ENCODE measurements at places on chromosomes 16 and 17.
A peak's percentile ranks its signal among the peaks of the same experiment; 100 is the strongest.

DNA sequence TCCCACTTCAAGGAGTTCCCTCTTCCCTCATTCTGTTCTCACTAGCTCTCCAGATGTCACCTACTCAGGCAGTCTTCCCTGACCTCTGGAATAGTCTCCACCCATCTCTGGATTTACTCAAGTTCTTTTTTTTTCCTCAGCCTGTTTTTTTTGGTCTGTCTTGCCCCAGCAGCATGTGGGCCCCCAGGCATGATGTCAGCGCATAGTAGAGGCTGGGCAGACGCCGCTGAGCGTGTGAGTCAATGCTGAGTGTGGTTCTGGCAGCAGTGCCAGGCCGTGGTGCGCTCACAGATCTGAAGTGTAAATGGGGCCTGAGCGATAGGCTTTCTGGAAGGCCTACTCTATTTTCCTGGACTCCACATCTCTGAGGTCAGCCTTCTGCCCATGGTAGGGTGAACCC lies 2.7 kb upstream of the KCNJ18 start:
- H3K27me3 ChIP-seq = no peaks in the 10 kb centered on the region
- no peaks in the 10 kb centered on the region for H3K36me3 ChIP-seq
- no peaks in the 10 kb centered on the region for H3K4me1 ChIP-seq
- no peak for DNase-seq

DNA sequence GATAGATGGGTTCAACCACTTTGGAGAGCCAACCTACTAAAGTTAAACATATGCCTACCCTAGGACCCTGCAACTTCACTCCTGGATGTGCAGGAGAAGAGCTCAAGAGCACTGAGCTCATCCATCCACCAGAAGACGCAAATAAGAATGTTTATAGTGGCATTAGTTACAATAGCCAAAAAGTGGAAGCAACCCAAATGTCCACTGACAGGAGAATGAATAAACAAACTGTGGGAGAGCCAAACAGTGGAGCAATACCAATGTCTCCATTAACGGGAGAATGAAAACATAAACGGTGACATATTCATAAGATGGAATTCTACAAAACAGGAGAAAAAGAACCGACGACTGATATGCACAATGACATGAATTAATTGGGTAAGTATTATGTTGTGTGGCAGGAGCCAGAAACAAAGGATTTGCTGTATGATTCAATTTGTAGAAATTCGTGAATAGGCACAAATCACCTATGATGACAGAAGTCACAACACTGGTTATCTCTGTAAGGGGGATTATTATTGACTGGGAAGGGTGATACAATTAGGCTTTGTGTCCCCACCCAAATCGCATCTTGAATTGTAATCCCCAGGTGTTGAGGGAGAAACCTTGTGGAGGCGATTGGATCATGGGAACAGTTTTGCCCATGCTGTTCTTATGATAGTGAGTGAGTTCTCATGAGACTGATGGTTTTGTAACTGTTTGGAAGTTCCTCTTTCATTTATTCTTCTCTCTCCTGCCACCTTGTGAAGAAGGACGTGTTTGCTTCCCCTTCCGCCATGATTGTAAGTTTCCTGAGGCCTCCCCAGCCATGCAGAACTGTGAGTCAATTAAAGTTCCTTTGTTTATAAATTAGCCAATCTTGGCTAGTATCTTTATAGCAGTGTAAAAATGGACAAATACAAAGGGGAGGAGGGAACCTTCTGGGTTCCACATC lies 57.9 kb upstream of the PLCG2 start:
- no peak overlapping the region for H3K27ac ChIP-seq
- no peaks in the 10 kb centered on the region for H3K36me3 ChIP-seq
- no peak for DNase-seq
- H3K4me1 ChIP-seq = no peaks in the 10 kb centered on the region

DNA sequence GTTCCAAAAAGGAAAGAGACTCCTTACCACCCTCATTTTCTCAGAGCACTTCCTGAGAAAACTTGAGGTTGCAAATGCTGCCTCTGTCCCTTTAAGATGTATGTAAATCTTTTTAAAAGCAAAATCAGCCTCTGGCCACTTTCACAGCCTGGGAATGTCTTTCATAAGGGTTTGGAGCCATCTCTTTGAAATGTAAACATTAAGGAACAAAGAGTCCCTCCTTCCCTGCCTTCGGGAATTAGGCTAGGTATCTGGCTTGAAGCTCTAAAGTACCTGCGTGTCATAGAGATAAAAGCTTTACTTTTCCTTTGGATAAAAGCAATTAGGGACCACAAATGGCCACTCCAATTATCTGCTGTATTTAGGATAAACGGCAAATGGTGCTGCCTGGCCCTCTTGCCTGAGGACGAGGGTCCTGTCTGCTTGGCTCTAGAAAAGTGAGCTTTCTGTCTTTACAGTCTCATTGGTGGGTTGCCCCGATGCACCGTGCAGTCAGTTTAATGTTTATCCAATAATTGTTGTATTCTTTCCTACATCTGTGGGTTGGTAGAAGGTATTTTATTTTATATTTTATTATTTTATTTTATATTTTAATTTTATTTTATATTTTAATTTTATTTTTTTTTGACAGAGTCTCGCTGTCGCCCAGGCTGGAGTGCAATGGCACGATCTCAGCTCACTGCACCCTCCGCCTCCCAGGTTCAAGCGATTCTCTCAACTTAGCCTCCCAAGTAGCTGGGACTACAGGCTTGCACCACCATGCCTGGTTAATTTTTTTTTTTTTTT lies 23.9 kb downstream of the NLRC3 start:
- no peak overlapping the region for H3K27ac ChIP-seq
- H3K4me1 ChIP-seq = peaks cover 9% of the 10 kb centered on the region
- no peaks in the 10 kb centered on the region for H3K36me3 ChIP-seq

GRCh38 chr17:7618608-7619007 lies 3.9 kb upstream of the FXR2 start:
- no peaks in the 10 kb centered on the region for H3K27me3 ChIP-seq
- no peaks in the 10 kb centered on the region for H3K36me3 ChIP-seq
- no peaks in the 10 kb centered on the region for H3K4me1 ChIP-seq
- H3K27ac ChIP-seq = no peak overlapping the region

DNA sequence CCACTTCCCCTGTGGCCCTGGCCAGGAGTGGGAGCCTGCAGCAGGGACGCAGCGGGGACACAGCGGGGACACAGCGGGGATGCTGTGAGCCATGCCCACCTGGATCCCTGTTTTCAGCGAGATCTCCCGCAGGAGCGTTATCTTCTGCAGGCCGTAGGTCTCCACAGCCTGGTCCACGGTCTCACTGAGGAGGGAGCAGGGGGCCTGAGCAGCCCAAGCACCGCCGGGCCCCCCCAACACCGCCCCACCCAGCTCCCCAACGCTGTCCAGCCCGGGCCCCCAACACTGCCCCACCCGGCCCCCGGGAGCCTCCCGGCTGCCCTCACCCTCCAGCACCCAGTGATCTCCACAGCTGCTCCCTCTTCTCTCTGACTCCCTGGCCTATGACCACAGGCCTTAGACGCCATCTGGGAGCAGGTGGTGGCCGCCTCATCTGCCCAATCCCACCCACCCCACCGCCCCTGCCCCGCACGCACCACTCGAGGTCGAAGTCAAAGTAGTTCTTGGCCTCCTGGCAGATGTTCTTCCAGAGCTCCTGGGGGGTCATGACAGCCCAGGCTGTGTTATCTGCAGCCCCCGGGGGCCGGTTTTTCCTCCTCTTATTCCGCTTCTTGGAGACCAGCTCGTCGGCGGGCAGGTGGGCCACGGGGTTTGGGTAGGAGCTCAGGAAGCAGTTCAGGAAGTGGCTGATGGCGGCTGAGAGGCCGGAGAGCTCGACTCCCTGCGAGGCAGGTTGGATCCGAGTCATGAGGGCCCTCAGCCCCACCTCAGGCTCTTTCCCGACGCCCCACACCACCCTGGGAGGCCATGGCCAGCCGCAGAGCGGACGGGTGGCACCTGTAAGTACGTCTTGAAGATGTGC lies 17.0 kb downstream of the CLUH start:
- H3K27me3 ChIP-seq = no peaks in the 10 kb centered on the region
- DNase-seq = no peak
- H3K27ac ChIP-seq = no peak overlapping the region

DNA sequence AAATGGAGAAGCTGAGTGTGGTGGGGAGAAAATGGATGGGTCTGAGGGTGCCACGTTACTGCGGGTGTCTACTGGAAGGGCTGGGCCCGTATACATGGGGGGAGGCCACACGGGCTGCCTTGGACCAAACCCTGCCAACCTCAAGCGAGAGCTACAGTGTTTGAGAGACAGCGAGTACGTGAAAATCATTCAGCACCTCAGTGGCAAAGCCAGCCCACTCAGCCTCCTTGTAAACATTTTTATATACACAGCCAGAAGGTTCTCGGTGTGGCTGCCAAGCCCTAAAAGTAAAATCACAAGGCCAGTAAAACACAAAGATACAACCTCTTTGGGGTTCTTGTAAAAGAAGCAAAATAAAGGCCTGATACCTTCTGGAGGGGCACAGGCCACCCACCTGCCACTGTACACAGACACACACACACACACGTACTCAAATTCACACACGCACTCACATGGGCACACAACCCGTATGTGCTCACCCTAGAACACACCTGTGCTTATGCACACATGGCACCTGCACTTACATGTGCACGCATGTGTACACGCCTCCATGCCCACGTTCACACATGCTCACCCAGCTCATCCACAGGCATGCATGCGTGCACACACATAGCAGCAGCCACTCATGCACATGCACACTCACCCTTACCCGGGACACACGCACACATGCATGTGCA lies 102.8 kb downstream of the GSG1L start:
- DNase-seq = no peak
- H3K4me1 ChIP-seq = no peaks in the 10 kb centered on the region
- no peak overlapping the region for H3K4me3 ChIP-seq
- no peaks in the 10 kb centered on the region for H3K36me3 ChIP-seq

GRCh38 chr16:2233872-2234812 lies 2.1 kb upstream of the DNASE1L2 start:
- peaks cover 7% of the 10 kb centered on the region for H3K36me3 ChIP-seq
- peaks cover 4% of the 10 kb centered on the region for H3K27me3 ChIP-seq
- H3K27ac ChIP-seq = no peak overlapping the region
- peaks cover 10% of the 10 kb centered on the region for H3K4me1 ChIP-seq

GRCh38 chr17:71446645-71447437 lies 674.0 kb upstream of the SOX9 start:
- H3K36me3 ChIP-seq = no peaks in the 10 kb centered on the region
- DNase-seq = no peak
- H3K4me3 ChIP-seq = no peak overlapping the region
- H3K4me1 ChIP-seq = no peaks in the 10 kb centered on the region
- H3K27ac ChIP-seq = no peak overlapping the region

DNA sequence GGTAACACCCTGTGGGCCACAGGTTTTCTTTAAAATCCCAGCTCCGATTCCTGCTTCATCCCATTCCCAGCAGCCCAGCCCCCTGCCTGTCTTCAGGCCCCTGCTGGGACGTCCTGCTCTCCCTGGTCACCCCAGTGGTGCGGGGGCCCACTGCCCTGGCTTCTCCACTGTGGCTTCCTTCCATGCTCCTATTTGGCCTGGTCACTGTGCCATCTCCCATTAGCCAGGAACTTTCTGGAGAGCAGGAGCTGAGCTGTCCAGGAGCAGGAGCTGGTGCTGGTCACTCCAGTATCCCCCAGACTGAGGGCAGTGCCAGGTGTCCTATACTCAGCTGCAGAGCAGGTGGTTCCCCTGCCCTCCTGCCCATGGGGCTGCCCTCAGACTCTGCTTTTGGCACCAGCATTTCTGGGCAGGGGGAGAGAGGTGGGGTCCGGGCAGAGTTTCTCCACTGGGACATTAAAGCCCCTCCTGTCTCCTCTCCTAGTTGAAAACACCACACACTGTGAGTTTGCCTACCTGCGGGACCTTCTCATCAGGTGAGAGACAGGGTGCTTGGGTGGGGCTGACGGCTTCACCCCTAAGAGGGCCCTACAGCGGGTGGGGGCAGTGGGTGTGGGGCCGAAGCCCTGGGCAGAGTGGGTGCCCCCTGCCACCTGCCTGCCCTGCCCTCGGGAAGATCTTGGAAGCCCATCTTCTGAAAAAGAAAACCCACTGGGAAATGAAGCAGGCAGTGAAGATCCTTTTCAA lies 356.2 kb downstream of the SEC14L1 start:
- H3K36me3 ChIP-seq = peaks cover 18% of the 10 kb centered on the region
- H3K4me3 ChIP-seq = no peak overlapping the region
- 0 out of 2 replicates have a peak overlapping the region, but pooled peaks have one; percentile 6 for H3K27ac ChIP-seq
- no peak for DNase-seq
- H3K27me3 ChIP-seq = no peaks in the 10 kb centered on the region

GRCh38 chr16:456891-457483 lies 31.5 kb downstream of the RAB11FIP3 start:
- no peak overlapping the region for H3K27ac ChIP-seq
- DNase-seq = no peak
- no peaks in the 10 kb centered on the region for H3K36me3 ChIP-seq
- peaks cover 1% of the 10 kb centered on the region for H3K4me1 ChIP-seq
- no peak overlapping the region for H3K4me3 ChIP-seq

DNA sequence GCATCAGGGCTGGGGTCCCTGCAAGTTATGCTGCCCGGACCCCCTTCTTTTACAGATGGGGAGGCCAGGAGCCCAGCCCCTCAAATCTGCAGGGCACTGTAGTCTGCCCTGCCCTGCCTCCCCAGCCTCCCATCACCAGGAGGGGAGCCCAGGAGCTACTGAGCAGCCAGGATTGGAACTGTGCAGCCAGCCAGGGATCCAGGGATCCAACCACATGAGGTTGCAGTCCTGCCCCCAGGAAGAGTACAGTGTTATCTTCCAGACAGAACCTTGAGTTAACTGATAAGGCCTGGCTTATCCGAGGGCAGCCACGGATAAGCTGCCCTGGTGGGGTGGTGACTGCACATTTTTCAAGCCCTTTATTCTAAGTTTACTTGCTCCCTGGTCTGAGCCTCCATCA lies 11.4 kb upstream of the NDRG4 start:
- H3K4me3 ChIP-seq = no peak overlapping the region
- DNase-seq = no peak
- no peaks in the 10 kb centered on the region for H3K36me3 ChIP-seq
- no peak overlapping the region for H3K27ac ChIP-seq

DNA sequence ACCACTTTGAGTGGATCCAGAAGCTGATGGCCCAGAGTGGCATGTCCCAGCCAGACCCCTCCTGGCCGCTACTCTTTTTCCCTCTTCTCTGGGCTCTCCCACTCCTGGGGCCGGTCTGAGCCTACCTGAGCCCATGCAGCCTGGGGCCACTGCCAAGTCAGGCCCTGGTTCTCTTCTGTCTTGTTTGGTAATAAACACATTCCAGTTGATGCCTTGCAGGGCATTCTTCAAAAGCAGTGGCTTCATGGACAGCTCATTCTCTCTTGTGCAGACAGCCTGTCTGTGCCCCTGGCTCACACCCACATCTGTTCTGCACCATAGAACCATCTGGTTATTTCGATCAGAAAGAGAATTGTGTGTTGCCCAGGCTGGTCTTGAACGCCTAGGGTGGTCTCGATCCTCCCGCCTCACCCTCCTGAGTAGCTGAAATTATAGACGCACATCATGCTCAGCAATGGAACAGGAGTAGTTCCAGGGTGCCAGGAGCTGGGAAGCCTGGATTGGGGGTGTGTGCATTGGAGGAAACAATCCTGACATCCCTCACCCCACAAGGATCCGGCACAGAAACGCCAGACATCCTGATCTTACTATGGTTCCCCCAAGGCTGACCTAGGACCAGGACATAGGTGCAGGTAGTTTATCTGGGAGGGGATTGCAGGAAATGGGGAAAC lies 4.6 kb downstream of the PRSS21 start:
- H3K36me3 ChIP-seq = no peaks in the 10 kb centered on the region
- no peak overlapping the region for H3K4me3 ChIP-seq
- no peaks in the 10 kb centered on the region for H3K27me3 ChIP-seq
- no peaks in the 10 kb centered on the region for H3K4me1 ChIP-seq
- DNase-seq = no peak
- H3K27ac ChIP-seq = no peak overlapping the region

All from H1 (cell line).